Activated CD4-positive, alpha-beta T cell treated with anti-CD3 and anti-CD28 coated beads, Interleukin-2, amount 50 U/mL, for 1 hour (primary cell): ENCODE measurements at places on chromosomes 2 and 18.

- no peak for DNase-seq
These were observed 259.7 kb downstream of the TCF4 start for GRCh38 chr18:55328301-55328700.

- DNase-seq = no peak
These were observed 45.9 kb upstream of the RHOB start for GRCh38 chr2:20400787-20401488.

DNA sequence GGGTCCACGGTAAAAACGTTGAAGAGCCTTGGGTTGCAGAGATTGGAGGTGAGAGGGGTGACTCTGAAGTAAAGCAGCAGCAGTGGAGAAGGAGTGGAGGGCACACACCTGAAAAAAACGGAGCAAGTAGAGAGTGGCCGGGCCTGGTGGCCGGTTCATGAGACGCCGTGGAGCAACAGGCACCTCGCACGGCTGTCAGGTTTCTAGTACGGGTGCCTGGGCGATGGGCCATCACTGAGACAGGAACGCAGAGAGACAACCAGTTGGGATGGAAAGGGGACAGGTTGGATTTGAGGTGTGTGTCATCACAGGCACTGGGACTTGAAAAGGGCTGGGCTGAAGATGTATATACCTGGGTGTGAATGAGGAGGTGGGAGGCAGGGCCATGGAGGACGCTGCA lies 104.2 kb downstream of the MTCL1 start:
- DNase-seq = no peak

DNA sequence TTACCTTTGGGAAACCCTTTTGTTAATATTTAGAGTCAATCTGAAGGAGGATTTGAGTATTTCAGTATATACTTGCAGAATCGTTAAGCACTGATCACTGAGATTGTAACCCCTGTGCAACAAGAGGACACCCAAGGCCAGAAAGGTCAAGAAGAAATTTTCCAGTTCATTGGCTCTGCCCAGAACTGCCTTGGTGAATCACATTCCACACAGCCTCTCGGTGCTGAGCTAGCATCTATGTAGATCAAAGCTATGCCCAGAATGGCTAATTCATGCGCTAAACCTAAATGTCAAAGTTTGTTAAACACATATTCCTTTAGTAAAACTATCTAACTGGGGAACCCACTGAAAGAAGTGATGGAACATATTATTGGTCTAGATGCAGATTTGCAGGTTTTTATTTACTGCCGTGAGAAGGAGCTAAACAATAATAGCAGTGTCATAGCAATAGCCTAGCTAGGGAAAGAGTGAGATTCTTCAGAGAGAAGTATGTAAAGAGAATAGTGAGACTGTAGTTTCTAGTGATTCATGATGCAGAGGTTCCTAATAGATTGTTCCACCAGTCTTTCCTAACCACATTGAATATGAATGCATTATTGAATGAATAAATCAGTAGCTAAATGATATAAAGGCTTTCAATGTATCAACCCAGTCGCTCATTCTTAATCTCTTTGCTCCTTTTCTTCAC lies 423.2 kb upstream of the CRIM1 start:
- DNase-seq = no peak

- DNase-seq = no peak
These were observed 3.7 kb upstream of the EPAS1 start for GRCh38 chr2:46293466-46293865.

- DNase-seq = peak; percentile 20
These were observed 583 bp downstream of the CERS6 start for GRCh38 chr2:168456521-168457189.

DNA sequence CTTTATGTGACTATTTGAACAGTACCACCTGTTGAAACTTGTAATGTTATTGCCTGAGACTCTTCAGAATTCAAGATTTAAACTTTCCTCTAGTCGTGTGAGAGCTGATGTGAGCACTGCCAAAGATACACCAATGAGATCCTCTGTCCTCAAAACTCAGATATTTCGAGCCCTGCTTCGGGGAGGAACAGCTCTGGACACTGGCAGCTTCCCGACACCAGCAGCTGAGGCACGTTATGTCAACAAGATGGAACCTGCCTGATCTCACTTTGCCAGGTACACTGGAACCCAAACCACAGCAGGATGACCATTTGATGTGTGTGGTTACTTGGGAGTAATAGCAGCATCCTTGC lies 319.9 kb upstream of the RBMS1 start:
- DNase-seq = no peak

GRCh38 chr2:23566241-23567142 lies 181.5 kb downstream of the KLHL29 start:
- DNase-seq = peak; percentile 13

DNA sequence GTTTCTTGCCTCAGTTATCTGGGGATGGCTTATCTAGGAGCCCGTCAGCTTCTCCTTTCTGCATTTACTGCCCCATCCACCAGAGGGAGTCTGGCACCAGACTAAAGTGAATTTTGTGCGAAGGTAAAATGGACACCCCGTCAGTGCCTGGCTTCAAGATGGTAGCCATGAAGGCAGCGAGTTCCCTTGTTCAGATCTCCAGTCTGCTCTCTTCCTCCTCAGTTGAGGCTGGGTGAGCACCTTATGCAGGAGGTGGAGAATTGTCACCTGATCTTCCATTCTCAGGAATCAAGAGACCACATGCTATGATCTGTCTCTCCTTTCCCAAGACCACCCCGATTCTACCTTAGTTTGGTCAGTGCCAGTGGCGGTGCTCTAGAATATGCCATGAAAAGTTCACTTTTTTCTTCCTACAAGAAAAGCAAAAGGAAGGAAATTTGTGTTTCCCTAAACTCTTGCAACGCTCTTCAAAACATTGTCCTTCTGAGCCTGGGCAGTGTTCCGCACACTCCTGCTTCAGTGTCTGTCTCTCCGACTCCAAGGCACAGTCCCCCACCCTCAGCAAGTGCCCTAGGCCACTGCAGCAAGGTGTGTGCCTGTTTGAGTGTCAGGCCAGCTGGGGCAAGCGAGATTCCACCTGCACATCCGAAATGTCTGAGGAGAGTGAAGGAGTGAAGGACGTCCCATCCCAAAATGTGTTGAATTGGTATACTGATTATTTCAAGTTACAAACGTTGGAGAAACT lies 168.6 kb downstream of the SS18 start:
- peak; percentile 9 for DNase-seq

GRCh38 chr2:205280596-205281236 lies 401.6 kb upstream of the NRP2 start:
- DNase-seq = no peak

GRCh38 chr2:55001716-55002115 lies 48.5 kb downstream of the RTN4 start:
- DNase-seq = no peak

GRCh38 chr2:9230051-9230802 lies 23.6 kb downstream of the ASAP2 start:
- no peak for DNase-seq

GRCh38 chr18:3333056-3333720 lies 71.3 kb downstream of the MYL12B start:
- no peak for DNase-seq

DNA sequence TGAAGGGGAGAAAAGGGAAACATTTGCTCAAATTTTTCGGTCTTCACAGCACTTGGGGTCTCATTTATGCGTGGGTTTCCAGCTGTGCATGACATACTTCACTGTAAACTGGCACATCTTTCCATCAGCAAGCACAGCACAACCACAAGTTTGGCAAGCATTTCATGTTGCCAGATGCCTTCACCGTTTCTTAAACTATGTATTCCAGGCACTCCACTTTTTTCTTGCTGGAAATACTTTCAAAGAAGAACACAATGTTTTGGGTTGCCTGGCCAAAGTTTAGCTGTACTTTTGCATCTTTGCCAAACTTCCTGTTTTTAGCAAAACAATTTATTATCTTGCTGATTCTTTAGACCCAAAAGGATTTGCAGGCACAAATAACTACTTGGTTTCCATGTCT lies 194.6 kb upstream of the MEIS1 start:
- no peak for DNase-seq

GRCh38 chr2:229749779-229750178 lies 35.4 kb upstream of the DNER start:
- no peak for DNase-seq

DNA sequence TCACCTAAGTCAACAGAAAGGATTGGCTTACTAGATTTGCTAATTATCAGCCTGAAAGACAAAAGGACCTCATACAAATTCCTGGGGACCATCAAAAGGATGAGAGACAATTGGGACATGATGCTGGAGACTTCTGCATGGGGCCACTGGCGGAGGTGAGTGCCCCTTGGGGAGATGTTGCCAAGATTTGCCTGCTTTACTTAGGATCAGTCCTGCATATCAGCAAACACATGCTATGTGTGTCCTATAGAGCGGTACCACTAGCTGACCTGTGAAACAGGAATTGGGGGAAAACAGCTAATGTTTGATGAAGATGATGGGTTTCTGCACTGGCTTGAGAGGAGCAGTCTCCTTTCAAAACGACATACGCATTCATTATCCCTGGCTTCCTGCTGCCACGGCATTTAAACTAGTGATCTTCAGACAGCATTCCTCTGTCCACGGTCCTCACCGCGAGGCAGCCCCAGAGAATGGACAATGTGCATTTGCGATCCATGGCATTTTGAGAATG lies 104.2 kb downstream of the TGIF1 start:
- DNase-seq = no peak

DNA sequence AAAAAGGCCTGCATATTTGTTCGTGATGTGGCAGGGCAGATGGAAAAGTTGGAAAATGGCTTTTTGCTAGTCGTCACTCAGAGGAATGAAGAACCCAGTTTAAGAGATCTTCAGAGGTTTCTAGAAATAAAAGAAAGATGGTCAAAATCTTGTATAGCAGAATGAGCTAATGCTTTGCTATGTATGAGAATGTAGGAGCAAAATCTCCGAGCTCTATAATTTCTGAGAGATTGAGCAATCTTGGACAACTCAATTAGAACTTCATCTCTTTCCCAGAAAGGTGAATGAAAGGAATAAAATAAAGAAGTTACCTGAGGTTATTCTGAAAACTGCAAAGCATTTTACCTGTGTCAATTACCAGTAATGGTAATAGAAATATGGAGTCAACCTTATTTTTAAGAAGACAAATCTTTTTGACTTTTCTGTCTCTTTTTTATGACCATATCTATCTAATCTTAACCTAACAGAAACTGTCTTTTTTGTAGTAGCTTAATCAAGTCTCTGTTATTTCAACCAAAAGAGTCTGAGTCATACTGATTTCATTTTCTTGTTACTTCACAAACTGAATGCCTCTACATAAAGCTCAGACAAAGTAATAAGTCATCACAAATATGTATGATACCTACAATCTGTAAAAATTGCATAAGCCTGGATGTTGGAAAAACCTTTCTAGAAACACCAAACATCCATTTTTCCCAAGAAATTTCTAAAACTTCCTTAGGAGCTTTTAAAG lies 32.5 kb downstream of the CCDC68 start:
- no peak for DNase-seq

- peak; percentile 95 for DNase-seq
These were observed at the start of gene IDH1 for GRCh38 chr2:208254871-208255556. IDH1 (minus strand) TSS chr2:208255071; CDS start chr2:208251551, 3,520 bp downstream.

- DNase-seq = no peak
These were observed 17.8 kb downstream of the CEP68 start for GRCh38 chr2:65073879-65074565.

DNA sequence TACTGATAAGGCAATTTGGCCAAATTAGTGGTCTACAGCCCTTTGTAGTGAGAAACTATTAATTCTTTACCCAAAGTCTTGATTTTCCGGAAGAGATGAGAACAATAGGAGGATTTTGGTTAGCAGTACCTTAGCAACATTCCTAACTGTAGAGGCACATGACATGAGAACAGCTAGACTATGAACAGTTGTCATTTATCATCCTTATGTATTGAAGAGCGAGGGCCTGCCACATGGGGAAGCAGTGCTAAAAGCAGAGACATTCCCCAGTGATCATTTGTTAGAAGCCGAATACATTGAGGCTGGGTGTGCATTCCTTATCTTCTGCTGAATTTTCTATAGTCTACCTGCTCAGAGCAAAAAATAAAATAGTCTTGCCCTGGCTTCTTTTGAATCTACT lies 65.2 kb downstream of the RBBP8 start:
- DNase-seq = no peak

DNA sequence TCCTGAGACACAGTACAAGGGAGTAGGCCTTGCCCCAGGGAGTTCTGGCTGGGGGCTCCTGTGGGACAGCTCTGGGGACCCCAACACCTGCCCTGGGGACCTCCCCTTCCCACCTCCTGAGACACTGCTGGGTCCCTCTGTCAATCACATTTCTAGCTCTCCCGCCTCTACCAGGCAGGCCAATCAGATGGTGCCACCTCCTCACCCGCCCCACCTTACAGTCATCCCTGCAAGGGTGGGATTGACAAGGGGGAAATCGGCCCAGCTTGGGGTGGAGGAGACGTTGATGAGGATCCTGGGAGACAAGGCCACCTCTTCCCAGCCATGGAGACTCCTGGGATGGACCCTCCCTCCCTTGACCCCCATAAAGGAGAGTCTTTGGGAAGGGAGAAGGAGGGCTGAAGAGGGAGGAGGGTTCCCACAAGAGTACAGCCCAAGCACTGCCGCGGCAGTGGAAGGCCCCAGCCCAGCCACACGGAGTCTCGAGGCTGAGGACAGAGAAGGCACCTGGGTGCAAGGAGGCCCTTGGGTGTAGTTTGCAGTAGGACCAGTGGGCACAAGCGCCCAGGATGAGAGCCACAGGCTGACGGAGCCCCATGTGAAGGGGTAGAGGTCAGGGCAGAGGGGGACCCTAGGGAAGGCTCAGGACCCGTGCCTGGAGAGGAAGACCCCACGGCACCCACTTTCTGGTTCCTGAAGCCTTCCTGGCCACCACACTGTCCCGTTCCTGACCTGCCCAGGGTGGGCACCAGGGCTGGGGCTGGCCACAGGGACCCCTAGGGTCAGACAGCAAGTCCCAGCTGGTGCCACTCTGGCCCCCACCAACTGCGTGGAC lies 109.9 kb upstream of the OTOS start:
- DNase-seq = no peak

DNA sequence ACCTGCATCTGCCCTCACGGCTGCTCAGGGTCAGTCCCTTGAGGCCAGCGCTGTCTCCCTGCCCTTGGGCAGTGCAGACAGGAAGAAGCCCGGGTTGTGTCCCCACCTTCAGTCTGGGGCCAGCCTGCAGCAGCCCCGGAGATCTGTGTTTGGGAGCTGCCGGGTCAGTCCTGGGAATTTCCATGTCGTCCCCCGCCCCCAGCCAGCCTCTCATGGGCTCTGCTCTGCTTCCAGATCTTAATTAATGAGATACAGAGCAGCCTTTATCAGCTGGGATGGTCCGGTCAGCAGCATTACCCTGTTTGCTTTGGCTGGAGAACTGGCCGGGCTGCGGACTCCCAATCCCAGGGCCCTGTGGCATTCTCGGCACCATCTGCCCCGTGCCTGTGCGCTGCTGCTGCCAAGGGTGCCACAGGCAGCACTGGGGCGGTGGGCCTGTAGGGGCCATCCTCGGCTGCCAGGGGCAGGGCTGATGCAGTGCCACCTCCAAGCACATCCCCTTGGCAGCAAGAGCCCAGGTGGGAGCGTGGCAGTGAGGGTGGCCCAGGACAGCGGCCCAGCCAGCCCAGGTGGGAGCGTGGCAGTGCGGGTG lies 2.4 kb downstream of the BOK start:
- DNase-seq = no peak

- DNase-seq = no peak
These were observed 16.1 kb downstream of the NFATC1 start for GRCh38 chr18:79411614-79412526.
